Activated T-helper 1 cell treated with anti-CD3 and anti-CD28 coated beads, Interleukin-2, amount 50 U/mL, for 16 hours (primary cell): ENCODE measurements at places on chromosomes 1 and 21.

DNA sequence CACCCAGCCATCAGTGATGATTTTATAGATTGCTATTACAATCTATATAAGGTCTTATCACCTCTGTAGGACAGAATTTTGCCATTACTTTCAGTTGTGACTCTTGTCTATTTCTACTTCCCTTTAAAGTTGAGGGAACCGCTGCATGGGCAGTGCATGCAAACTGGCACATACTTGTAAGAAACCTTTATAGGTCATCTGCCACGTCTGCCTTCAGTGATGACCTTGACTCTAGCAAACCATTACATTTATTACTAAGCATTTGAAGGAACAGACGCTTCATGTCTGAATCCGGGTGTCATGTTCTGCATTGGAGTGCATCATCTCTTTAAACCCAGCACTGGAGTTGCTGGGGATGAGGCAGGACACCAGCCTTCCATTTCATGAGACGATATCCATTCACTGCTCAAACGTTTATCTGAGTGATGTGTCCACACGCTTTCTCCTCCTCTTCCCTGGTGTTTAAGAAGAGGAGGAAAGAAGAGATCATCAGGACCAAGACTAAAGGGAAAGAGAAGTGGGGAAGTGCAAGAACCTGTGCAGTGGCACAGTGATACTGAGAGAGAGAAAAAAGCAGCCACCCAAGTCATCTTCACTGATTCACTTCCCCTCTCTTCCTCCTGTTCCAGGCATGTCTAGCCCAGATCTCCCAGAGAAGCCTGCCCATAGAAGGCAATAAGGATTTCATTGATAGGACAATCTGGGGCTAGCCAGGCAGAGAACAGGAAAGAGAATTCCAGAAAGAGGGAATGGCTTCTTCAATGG is 14.1 kb downstream of the CCSAP start:
- DNase-seq: no peak

- no peak for DNase-seq
Measured at GRCh38 chr1:205304695-205305070, 16.9 kb downstream of the NUAK2 start.

DNA sequence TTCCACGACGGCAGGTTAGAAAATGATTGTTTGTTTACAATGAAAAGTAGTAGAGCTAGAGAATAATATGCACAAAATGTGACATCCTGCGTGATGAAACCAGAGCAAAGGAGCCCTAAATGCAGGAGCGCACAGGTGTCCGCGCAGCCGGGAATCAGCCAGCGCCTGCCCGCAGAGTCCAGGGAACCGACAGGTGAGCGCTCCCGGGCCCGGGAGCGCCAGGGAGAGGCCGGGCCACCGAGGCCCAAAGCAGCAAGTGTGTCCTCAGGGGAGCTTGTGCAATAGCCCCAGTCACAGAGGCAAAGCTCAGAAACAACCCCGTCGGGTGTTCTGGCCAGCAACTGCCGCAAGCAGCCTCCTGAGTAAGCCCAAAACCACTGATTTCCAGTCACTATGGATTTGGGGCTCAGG is 789 bp upstream of the GALE start:
- no peak for DNase-seq

- no peak for DNase-seq
Measured at GRCh38 chr1:187032982-187033692, 204.4 kb downstream of the PLA2G4A start.

- DNase-seq: no peak
Measured at GRCh38 chr1:43482215-43482614, 28.5 kb upstream of the HYI start.

DNA sequence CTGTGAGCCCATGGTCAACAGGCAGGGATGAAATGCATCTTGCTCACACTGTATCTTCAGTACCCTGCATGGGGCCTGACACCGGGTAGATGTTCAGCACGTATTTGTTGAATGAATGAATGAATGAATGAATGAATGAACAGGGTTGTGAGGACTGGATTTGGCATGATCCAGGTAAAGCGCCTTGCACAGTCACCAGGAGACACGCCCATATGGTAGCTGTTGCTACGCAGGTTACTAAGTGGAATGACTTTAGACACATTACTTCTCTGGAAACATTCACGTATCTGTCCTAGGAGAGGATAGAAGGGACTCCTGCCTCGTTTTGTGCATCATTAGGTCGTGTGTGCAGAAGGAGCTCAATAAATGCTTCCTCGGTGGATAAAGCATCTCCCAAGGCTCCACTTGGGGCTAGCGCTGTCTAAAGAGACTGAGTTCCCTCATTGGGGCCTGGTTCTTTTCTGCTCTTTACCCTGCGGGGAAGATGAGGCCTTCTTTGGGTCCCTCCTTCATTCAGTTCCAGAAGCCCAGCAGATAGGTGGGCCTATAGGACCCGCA is 54.2 kb downstream of the NDUFS5 start:
- DNase-seq: no peak

GRCh38 chr1:3795453-3796214 is 664 bp downstream of the LRRC47 start:
- DNase-seq: no peak

DNA sequence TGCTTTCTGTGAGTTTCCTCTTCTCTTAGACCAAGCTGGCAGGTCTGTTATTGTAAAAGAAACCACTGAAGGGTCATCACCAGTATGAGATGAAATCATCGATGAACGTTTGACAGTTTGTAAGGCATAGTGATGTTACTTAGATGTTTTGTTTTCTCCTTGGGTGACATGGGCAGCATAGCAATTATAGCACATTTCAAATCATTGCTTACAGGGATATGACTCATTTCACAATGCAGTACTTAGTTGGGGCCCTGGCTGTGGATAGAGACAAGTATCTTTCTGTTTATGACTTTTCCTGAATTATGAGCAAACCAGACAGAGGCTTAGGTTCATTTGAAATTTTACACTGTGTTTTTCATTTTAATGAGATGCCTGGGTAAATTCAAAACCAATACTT is 313.0 kb downstream of the RWDD3 start:
- DNase-seq: no peak

- DNase-seq: no peak
Measured at GRCh38 chr1:226490426-226490809, 58.1 kb upstream of the STUM start.

GRCh38 chr1:150976401-150976821 is 1.8 kb upstream of the CERS2 start:
- no peak for DNase-seq

GRCh38 chr1:153556348-153556747 is 7.3 kb upstream of the S100A3 start:
- no peak for DNase-seq

- DNase-seq: no peak
Measured at GRCh38 chr1:5949085-5949760, 43.0 kb downstream of the NPHP4 start.

- no peak for DNase-seq
Measured at GRCh38 chr1:21900766-21901472, 36.2 kb downstream of the HSPG2 start.

DNA sequence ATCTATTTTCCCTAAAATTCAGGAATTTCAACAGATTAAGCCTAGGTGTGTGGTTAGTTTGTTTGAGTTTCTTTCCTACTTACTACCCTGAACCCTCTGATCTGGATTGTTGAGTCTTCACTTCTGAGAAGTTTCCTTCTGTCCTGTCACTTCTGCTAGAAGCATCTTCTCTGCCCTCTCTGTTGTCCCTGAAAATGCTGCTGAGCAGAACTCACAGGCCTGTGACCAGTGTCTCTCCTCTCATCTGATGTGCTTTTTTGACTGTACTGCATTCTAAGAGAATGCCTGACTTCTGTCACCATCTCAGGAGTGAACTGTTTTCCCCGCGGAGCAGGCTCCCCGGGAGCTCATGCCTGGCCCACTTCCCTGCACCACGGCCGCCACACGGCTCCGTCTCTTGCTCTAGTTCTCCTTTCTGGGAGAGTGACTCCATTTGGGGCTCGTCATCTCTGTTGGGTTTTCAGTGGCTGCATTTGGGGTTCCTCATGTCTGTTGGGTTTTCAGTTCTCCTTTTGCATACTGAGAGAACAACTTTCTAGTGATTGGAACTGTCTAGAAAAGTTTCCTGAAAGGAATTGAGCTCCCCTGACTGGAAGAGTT is 77.9 kb downstream of the POFUT2 start:
- DNase-seq: no peak

GRCh38 chr1:150320667-150320978 is 710 bp upstream of the PRPF3 start:
- no peak for DNase-seq

GRCh38 chr1:21814981-21815582 is 3.0 kb downstream of the LDLRAD2 start:
- no peak for DNase-seq

GRCh38 chr1:210855440-210855839 is 278.5 kb downstream of the KCNH1 start:
- no peak for DNase-seq

DNA sequence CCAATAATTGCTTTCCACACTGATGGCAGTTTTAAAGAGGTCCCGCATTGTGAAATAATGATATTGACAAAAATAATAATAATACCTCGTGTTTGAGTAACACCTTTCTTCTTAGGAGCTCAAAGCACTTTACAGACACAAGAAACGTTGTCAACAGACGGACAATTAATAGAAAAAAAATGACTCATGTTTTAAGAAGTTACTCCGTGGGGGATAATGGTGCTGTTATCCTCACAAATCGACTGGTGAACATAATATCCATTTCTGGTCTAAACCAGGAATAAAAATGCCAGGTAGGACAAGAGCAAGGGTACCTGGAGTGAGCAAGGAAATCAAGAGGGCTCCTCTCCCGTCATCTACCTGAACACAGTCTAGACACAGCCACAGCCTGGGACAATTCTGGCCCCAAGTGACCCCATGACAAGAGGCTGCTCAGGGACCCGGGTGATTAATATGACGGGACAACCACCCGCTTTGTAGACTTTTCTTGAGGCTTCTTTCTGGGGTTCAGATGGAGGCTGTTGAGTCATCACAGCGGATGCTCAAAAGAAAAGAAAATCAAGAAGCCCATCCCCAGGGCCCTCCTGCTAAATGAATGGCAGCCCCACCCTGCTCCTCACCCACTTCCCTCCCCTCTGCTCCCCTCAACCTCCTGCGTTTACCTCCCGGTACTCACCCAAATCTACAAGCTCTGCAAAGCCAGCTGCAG is 146.2 kb upstream of the IRF2BP2 start:
- DNase-seq: no peak

DNA sequence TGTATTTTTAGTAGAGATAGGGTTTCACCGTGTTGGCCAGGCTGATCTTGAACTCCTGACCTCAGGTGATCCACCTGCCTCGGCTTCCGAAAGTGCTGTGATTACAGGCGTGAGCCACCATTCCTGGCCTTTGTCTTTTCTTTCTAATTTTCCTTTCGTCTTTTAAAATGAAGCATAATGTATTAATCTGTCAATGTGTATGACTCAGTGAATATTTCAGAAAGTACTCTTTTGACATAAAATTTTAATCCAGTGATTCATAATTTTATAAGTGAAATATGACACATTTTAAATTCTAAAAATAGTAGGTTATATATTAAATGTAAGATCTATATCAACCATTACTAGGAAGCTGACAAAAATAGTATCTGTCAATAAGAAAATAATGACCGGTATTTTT is 1059.0 kb upstream of the PRMT6 start:
- no peak for DNase-seq

DNA sequence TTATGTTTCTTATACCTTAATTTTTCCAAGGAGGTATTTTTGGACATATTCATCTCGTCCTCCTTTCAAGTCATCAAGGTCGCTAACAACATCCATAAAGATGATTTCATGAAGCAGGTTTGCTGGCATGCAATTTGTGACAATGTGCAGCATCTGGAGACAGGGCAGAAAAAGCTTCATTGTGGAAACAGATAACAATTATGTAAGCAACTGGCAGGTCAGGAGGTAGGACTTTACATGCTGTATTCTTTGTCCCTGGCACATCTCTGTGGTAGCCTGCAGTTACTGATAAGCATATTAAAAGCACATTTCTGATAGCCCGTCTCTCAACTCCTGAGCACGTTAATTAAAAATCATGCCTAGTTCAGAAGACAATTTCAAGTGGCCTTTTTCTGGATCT is 156.8 kb downstream of the LEPR start:
- DNase-seq: no peak
